ENCODE measurements at places on chromosomes 3 and 15.

- no peak for DNase-seq
Observed at GRCh38 chr3:45748068-45748467, 48.3 kb downstream of the SLC6A20 start.

GRCh38 chr15:64507845-64508244, 47.5 kb downstream of the ZNF609 start:
- no peak for DNase-seq

DNA sequence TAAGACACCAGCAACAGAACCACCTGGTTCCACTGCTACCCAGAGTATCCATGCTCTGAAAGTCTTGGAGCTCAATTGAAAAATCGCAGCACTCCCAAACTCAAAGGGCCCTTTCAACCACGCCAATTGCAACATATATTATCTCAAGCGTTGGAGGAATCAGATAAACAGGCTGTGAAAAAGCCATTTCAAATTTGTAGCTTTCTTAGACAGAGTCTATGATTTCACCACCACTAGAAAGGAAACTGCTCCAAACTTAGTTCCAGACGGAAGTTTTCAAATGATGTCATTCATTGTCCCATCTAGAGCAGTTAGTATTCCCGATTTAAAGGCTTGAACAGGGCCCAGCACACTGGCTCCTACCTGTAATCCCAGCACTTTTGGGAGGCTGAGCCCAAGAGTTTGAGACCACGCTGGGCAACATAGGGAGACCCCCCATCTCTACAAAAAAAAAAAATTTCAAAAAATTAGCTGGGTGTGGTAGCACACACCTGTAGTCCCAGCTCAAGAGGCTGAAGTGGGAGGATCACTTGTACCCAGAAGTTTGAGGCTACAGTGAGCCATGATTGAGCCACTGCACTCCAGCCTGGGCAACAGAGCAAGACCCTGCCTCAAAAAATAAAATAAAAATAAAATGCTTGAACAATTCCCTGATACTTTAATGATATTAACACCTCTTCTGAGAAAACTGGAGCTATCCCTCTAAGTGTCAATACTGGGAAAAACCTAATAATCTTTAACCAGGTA, 16.8 kb downstream of the TNIK start:
- no peak for DNase-seq

GRCh38 chr15:40891810-40892446, 2.3 kb upstream of the VPS18 start:
- DNase-seq = peak; percentile 84

- DNase-seq = no peak
Observed at GRCh38 chr3:187629711-187630110, 40.5 kb downstream of the SST start.

DNA sequence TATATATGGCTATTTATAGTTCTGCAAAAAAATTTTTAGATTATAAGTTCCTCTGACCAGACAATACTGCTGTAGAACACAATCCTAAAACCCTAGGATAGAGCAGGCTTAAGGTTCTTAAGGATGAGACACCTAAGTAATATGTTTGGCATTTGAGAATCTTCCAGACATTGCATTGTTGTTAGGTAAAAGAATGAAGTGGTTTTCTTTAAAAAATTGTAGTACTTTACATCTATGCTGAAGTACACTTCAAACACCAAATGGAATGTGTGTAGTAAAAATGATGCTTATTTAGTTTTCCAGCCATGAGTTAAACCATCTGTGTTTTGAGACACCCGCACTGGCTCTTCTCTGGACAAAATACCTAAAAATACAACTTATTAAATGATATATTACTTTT, 857.7 kb downstream of the OTOL1 start:
- DNase-seq = no peak

DNA sequence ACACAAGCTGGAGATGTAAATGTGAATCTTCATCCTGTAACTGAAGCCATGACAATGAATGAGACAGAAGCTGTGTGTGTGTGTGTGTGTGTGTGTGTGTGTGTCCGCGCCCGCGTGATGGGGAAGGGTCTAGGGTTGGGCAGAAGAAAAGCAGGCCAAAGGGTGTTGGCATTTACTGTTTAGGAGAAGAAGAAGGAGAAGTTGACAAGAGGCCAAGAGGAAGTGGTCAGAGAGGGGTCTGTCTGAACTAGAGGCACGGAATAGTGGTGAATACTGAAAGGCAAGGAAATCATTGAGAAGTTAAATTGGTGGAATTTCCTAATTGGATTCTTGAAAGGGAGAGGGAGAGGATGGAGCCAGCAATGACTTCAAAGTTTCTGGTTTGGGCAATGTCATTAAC, 5.6 kb upstream of the NCEH1 start:
- DNase-seq = no peak

DNA sequence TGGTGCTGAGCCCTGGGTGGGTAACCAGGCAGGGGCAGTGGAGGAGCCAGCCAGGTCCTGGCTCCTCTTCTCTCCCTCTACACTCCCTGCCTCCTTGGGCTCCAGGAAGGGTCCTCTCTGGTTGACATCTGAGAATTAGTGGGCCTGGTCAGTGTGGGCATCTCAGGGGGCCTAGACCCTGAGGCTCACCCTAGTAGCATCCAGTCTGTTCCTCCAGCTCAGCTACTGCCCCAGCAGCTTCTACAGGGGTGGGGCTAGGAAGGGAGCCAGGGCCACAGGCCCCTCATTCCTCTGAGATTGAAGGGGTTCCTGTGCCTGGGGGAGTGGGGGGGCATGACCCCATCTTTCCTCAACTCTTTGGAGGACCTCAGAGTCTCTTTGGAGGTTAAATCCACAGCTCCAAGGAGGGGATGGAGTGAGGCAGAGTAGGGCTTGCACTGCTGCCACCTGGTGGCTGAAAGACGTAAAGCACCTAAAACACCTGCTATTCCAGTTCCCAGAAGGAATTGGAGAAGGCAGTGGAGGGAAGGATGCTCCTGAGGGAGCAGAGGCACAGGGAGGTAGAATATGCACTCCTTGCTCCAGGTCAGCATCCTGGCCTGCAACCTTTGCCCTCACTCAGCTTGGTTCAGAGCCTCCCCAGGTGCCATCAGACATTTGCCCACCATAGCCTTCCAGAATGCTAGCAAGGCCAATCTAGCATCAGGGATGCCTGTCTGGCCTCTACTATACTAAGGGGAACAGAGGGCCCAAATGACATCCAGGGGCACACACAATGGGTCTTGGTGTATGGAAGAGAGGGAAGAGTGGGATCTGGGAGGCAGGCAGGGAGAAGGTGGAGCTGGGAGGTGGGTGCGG, 25.1 kb downstream of the C3orf18 start:
- DNase-seq = peak; percentile 73

DNA sequence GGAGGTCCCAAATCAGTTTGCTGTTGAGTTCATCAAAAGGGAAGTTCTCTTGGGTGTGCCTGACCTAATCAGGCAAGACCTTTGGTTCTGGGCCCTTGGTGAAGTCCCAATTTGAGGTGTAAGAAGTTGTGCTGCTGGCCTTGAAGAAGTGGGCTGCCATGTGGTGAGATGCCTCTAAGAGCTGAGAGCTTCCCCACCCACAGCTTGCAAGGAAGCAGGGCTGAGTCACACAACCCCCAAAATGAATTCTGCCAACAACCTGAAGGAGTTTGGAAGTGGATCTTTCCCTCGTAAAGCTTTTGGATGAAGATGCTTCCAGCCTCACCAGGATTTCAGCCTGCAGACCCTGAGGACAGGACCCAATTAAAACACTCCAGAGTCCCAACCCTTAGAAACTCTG, 129.3 kb upstream of the NSMCE3 start:
- no peak for DNase-seq

GRCh38 chr3:32414522-32415202, 23.0 kb downstream of the CMTM7 start:
- DNase-seq = no peak

- DNase-seq = no peak
Observed at GRCh38 chr3:189053322-189053721, 118.4 kb upstream of the TPRG1 start.

DNA sequence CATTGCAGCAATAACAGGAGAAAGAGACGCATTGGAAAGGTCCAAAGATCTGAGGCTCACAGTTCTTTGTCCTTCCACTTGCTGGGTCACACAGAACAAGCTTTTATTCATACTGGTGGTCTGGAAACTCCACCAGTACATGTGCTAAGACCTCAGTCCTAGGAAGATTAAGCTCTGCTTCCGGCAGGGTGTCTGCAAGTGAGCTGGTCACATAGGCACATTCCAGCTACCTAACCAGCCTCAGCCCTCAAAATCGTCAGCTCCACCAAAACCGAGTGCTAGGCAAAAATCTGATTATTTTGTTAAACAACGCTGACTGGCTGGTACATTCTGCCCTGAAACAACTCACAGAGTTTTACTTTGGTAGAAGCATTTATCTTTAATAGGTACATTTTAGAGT, 2.2 kb downstream of the ZBED2 start:
- DNase-seq = no peak

- DNase-seq = no peak
Observed at GRCh38 chr3:177658354-177658753, 461.1 kb upstream of the TBL1XR1 start.

DNA sequence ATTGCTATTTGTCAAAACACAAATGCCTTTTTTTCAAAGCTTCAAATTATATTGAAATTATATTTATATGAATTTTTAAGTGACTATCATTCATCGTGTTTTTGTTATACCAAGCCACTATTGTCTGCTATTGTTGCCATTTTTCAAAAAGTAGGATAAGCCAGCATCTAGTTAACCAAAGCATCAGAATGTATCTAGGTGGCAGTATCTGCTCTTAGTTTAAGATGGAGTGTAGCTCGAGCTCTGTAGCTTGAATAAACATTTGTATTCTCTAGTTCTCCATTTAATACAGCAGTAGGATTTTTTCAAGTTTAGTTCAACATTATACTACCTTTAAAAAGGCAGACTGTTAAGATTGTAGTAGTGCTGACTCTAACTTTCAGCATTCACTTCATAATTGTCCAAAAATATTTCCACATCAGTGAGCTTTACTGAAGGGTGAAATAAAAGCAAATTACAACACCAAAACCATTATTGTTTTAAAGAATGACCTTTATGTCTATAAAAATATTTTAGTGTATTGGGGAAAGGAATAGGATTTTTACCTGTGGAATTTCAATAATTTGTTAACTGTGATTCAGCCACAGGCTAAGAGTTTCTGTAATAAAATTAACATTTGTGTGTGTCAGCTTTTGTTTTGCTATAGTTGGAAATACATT, 19.6 kb upstream of the C15orf61 start:
- peak; percentile 46 for DNase-seq

DNA sequence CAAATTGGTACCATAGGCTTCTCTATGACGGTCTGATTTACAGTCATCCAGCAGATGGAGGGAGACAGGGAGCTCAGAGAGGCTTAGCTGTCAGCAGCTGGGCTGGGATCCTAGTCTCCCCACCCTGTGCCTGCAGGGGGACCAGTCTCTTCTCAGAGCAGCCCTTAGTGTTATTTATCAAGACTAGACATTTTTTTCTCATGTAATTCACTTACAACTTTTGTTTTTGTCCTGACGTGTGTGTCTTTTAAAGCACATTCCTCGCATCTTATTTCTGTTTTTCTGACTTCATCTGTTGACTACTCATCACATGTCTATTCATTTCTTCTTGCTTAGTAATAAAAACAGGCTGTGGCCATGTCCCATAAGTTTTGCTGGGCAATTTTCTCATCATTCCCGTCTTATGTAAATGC, 116.1 kb downstream of the KLF13 start:
- DNase-seq = no peak

GRCh38 chr3:116905794-116906193, 196.2 kb downstream of the TUSC7 start:
- no peak for DNase-seq

DNA sequence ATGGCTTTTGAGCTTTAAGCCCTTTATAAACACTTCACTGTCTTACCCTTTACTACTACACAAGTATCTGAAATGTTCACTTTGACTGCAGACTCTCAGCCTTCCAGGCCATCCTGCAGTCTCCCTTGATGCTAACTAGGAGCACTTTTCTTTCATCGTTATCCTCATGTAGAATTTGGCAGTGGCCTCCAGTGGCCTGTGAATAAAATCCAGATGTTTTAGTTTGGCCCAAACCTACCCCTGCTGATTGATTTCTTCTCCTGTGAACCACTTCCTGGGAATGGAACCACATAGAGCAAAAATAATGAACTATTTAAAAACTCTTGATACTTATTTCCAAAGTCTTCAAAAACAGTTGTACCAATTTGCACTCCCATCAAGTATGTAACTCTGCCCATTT, 271.9 kb downstream of the FEZF2 start:
- DNase-seq = no peak

GRCh38 chr3:107450254-107450893, 72.4 kb upstream of the BBX start:
- DNase-seq = no peak

DNA sequence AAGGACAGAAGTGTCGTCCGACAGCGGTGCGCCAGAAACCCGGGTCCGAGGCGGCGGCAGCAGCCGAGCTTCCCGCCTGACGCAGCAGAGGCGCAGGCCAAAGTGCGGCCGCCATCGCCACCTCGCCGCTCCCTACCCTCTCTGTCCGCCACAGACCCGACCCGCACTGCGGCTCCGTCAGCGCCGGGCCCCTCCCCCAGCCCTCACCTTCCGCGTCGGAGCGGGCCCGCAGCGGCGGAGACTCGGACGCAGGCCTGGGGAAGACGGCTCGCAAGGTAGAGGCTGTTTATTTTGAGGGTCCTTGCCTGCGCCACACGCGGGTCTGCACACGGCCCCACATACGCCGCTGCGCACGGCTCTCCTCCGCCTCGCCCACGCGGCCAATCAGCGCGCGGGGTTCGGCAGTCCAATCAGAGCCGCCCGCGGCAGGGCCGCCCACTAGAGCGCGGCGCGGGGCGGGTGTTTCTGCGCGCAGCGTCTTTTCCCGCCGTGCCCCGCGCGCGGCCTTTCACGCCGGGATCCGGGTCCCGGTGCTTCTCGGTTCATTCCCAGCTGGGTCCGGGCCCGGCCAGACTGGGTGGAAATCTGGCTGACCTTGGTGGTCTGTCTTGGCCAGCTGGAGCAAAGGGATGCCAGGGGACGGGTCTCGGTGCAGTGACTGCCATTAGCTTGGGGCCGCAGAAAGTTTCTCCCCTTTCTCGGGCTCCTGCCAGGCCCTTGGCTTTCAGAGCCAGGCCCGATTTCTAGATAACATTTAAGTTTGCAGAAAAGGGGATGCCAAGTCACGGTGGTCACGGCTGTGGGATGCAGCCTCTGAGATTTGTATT, at the start of gene CNBP:
CNBP (minus strand) TSS at position 328 of the 827 bp plus-strand sequence. CDS start 12,139 bp downstream, outside the sequence.
- peak; percentile 96 for DNase-seq

- no peak for DNase-seq
Observed at GRCh38 chr3:12972781-12973702, 100.2 kb downstream of the IQSEC1 start.

DNA sequence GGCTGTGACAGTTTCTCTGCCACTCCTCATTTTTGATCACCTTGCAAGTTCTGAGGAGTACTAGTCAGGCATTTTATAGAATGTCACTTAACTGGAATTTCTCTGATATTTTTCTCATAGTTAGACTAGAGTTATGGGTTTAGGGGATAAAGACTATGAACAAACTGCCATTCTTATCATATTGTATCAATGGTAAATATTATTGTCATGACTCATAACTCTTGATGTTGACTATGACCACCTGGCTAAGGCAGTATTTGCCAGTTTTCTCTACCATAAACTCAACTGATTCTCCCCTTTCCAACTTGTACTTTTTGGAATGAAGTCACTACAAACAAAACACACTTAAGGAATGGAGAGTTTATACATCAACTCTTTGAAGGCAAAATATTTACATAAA, 22.7 kb upstream of the OR5K1 start:
- no peak for DNase-seq
